Stimulated activated CD4-positive, alpha-beta T cell treated with anti-CD3 and anti-CD28 coated beads, Interleukin-4, amount 100 ng/mL, for 1 hour (primary cell): ENCODE measurements at places on chromosomes 7 and 10.

DNA sequence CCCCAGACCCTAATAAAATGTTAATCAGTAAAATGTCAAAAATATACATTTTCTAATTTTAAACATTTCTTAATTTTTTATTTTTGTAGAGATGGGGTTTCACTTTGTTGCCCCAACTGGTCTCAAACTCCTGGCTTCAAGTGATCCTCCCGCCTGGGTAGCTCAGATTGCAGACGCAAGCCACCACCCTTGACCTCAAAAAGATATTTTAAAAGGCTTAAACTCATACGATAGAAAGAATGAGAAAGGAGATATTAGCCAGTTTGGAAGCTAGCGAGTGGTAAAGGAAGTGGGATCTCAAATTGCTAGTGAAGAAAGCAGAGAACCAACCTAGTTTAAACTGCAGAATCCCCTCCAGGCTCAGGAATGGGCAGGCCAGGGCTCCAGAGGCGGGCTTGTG is 4.5 kb downstream of the WIPI2 start:
- no peak for DNase-seq

- DNase-seq: no peak
Observed at GRCh38 chr7:18064242-18064838, 36.7 kb upstream of the PRPS1L1 start.

DNA sequence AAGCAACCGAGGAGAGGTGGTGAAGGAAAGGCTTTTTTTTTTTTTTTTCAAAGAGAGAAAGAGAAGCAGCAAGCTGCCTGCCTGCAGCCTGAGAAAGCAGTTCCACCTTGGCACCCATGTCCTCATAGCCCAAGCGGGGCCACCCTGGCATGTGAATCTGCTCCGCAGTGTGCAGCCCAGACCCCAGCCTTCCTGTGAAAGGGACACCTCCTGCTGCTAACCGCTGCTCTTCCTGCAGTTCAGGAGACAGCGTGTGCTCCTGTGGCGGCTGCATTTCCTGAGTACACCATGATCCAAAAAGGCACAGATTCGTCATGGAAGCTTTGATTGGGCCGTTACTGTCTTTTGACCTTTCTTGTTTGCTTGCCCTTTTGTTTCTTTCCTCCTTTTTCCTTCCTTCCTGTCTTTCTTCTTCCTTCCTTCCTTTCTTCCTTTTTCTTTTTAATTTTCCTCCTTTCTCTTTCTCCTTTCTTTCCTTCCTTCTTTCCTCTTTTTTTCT is 38.1 kb downstream of the IKZF1 start:
- no peak for DNase-seq

- no peak for DNase-seq
Observed at GRCh38 chr7:131591687-131592319, 35.4 kb upstream of the PODXL start.

DNA sequence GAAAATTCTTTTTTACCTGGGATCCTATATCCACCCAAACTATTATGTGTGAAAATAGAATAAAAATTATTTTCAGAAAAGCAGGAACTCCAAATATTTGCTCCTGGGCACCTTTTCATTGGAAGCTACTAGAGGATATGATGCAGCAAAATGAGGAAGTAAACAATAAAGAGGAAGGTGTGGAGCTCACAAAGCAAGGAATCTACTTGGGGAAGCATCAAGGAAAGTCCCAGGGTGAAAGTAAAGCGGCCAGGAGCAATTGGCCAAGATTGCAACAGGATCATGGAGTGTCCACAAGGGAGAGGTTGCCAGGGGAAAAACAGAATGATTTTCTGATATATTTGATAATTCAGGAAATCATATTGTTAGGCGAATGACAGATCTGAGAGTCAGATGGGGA is 80.8 kb downstream of the CARD11 start:
- DNase-seq: no peak

DNA sequence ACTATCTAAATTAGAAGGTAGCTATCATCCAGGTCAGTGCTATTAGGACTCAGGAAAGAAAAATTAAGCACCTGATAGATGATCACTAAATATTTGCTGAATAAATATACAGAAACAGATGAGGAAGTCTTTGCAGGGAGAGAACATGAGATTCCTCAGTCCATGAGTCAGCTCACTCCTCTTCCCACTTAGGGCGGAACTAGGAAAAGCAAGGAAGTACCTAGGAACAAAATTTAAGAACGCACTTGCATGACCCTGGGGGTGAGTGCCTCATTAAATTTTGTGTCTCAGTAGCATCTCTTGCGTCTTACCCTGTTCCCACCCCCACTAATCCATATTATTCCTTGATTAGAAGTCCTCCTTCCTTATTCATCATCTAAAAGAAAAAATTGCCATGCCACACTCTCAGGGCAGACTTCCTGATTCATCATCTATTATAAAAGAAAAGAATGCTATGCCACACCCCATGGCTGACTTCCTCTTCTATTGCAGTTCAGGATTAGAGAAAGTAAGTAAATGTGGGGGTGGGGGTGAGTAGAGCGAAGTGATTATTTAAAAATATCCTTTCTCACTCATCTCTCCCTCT is 208.8 kb downstream of the THSD7A start:
- DNase-seq: no peak

DNA sequence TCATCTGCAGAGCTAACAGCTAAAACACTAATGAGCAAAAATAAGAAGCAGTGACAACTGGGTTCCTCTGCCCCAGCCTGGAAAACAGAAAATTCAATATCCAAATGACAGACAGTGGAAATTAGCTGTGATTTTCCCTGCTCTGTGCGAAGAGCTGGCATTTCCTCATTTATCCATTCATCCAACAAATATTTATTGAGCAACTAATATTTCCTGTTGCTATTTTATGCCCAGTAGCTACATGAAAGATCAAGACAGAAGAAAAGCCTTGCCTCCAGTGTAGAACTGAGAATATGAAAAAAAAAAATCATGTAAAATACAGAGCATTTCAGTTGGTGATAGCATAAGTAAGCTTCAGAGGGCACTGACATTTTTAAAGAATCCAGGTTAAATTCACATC is 140.9 kb downstream of the ABCA13 start:
- no peak for DNase-seq

DNA sequence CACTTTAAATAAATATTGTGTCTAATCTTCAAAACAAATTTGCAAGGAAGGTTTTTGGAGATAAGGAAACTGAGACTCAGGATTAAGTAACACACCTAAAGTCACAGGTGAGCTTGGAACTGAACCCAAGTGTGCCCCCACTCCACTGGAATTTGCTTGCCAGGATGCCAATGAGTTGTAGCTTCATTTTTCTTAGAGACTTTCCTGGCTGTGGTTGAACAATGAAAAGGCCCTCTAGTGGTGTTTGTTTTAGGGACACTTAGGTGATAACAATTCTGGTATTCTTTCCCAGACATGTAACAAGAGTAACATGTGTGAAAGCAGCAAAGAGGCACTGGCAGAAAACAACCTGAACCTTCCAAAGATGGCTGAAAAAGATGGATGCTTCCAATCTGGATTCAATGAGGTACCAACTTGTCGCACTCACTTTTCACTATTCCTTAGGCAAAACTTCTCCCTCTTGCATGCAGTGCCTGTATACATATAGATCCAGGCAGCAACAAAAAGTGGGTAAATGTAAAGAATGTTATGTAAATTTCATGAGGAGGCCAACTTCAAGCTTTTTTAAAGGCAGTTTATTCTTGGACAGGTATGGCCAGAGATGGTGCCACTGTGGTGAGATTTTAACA is 1.5 kb downstream of the IL6 start:
- no peak for DNase-seq

GRCh38 chr10:44959247-44960087 is at the start of gene RASSF4:
TSS of gene RASSF4 (plus strand) at chr10:44959802. CDS start at chr10:44970203, 10,401 bp downstream.
- peak; percentile 93 for DNase-seq

DNA sequence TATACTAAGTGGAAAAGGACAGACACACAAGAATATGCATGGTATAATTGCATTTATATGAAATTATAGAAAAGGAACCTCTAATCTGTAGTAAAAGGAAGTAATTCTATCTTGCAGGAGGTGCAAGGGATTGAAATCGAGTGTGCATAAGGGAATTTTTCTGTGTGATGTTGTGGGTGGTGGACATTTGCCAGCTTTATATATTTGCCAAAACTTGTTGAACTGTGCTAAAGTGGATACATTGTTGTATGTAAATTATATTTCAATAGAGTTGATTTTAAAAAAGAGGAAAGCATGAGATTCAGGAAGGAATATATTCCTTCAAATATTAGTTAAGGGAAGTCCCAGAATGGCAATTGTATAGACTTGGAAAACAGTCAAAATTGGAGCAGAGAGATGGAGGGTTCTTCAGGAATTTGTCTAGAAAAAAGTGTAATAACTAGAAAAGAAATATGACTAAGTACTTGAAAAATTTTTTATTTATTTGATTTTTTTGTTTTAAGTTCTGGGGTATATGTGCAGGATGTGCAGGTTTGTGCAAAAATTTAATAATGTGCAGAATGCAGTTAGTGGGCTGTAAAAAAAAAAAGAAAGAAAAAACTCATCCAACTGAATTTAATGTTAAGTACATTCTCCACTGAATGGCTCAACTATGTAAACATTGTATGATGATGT is 96.1 kb downstream of the ARL4A start:
- no peak for DNase-seq

DNA sequence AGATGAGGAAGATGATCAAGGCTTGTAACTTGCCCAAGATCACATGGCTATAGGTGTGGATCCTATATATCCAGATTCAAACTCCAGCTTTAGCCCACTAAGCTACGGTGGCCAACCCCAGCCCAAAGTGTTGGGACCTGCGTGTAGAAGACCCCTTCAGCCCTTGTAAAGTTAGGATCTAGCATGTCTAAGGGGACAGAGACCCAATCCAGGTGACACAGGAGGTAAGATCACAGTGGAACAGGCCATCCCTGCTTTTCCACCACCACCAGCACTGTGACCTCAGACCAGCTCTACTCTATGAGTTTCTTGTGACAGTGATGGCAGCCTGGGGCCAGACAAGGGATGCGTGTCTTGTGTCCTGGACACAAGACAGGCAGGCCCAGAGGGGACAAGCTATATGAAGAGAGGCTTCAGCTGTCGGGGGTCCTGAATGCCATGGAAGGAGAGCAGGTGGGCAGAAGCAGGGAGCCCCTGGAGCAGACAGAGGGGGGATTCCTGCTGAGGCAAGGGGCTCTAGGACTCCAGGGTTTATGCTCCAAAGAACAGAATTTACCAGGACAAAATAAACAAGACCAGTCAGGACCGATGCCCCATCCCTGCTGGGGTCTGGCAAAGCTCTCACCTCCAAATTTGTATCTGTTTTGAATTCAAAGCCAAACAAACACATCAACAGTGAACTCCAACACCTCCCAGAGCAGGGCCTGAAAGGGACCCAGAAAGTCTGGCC is 10.4 kb downstream of the GPRIN2 start:
- DNase-seq: no peak

DNA sequence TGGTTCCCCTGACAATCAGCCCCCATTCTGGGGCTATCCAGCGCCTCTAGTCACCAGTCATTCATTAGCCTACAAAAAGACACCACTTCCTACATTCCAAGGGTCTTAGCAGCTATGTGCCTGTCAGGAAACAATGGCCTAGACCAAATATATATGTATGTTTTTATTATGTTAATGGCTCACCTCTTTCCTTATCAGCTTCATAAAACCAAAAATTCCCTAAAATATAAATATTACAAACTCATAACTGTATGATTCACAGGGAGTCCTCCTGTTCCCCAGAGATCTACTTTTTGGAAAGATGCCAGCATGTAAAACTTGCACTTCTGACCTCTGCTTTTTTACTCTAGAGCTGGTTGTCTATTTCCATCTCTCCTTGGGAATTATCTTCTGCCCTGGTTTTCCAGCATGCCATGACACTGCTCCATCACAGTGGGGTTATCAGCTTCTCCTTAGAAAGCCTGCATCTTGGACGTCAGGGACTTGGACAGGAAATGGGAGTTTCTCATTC is 79.2 kb downstream of the ABCA13 start:
- no peak for DNase-seq

- DNase-seq: no peak
Observed at GRCh38 chr7:115782696-115783490, 247.7 kb downstream of the TFEC start.

- no peak for DNase-seq
Observed at GRCh38 chr10:28940158-28940888, 263.0 kb downstream of the BAMBI start.

DNA sequence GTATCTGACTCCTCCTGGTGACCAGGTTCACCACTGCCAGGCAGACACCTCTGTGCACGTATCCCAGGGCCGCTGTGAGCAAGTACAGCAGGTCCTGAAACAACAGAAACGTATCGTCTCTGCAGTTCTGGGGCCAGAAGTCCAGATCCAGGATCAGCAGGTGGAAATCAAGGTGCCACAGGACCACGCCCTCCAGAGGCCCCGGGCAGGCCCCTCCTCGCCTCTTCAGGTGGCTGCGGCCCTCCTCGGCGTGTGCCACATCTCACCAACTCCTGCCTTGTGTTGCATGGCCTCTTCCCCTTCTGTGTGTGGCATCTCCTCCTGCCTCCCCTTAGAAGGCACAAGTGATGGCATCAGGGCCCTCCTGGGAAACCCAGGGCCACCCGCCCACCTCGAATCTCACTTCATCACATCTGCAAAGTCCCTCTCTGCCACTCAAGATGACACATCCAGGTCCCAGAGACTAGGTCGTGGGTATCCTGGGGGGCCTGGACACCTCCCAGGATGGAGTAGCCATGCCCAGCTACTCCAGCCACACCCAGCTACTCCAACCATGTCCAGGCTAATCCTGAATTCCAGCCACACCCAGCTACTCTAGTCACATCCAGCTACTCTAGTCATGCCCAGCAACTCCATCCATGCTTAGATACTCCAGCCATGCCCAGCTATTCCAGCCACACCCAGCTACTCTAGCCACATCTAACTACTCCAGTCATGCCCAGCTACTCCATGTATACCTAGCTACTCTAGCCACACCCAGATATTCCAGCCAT is 52.6 kb upstream of the DNAAF5 start:
- DNase-seq: no peak

GRCh38 chr7:130374507-130374906 is 5.8 kb upstream of the CPA1 start:
- no peak for DNase-seq

- DNase-seq: no peak
Observed at GRCh38 chr7:48105045-48105444, 16.0 kb downstream of the UPP1 start.

DNA sequence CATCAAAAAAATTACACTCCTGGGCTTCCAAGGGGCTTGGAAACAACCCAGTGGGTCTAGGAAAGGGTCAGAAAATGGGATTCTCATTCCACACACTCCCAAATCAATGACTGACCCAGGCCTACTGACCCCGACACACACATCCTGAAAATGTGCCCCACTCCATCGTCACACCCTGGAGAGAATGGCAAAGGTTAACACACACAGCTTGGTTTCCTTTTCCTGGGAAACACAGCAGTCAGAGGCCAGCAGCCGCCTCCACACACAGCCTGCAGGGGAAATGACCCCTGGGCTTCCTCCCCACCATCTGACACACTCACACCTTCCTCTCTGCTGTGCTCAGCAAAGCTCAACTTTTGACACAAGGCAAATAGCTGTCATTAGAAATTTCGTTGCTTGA is 42.9 kb downstream of the SH3PXD2A start:
- no peak for DNase-seq

DNA sequence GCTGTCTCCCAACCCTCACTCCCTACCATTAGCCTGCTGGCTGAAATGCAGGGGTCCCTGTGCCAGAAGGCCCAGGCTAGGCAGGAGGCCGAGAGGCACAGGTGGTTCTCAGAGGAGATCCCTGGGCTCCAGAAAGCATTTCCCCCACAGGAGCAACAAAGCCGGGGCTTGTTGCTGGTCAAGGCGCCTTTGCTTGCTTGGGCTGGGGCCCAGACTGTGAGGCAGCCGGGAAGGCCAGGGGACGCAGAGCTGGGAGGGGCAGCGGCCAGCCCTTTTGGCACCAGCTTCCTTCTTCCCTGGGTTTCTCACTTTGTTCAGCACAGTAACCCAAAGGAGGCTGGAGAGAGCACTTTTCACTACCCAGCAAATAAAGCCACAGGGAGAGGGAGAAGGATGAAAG is 48.6 kb downstream of the FBXW4 start:
- DNase-seq: no peak
